ENCODE measurements at places on chromosomes 2 and 18. TPM values are rescaled to one million over a fixed set of nuclear protein-coding genes. Genes with fewer than 3 reads are reported as not detected.

Gene SCYGR4
- total RNA-seq, result not detected

Gene IL1RN
- not detected for total RNA-seq

Gene DTNA
- 39.8 TPM for total RNA-seq

Gene WNT10A
- not detected for total RNA-seq

Gene RIT2
- not detected for total RNA-seq

Gene MROH2A
- total RNA-seq, result 0.15 TPM

Gene TUBA3E
- total RNA-seq, result not detected

Gene REG3A
- total RNA-seq, result not detected

Gene GLB1L
- 8.4 TPM for total RNA-seq

Gene KLHL30
- 0.59 TPM for total RNA-seq

Gene THSD7B
- total RNA-seq, result not detected

Gene VWA3B
- total RNA-seq, result not detected

Gene DAW1
- 9.5 TPM for total RNA-seq

Gene GKN2
- total RNA-seq, result not detected

Gene LTBP1
- total RNA-seq, result 326 TPM

Gene CPO
- total RNA-seq, result 0.47 TPM

Gene RGPD8
- total RNA-seq, result 20.5 TPM

Gene CFAP65
- total RNA-seq, result not detected

Gene LINC00305
- total RNA-seq, result not detected

Gene CDK15
- total RNA-seq, result 0.23 TPM

Gene CPS1
- 28.2 TPM for total RNA-seq

Gene ADD2
- 0.35 TPM for total RNA-seq

Gene COL4A4
- total RNA-seq, result 6.8 TPM

Gene HES6
- total RNA-seq, result 1.7 TPM
